ENCODE measurements at places on chromosomes 1 and 21.

DNA sequence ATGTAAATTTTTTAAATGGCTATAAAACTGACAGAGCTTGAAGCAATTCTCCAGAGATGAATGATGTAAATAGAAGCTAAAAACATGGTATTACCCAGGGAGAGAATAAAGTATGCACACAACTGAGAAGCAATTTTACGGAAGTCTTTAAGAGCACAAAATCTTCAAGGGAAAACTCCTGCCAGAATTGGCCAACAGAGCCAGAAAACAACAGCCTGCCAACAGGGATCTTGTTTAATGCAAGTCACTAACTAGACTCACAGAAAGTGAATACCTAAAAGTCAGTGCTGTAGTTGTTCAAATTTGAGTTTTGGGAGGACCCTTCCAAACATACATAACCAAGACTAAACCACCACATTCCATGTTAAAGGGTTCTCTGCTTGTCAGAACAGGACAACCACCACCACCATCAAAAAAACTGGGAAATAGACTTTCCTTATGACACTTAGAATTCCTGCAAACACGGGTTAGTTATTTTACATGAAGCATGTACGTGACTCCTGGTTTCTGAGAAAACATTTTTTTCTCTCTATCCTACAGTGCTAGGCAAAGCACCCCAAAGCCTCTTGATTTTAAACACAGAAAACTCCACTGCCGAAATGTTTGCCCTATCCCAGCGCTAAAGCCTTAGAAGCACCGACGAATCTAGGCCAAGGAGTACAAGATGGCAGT lies 1.6 kb downstream of the EPS15 start:
- DNase-seq, result no peak

DNA sequence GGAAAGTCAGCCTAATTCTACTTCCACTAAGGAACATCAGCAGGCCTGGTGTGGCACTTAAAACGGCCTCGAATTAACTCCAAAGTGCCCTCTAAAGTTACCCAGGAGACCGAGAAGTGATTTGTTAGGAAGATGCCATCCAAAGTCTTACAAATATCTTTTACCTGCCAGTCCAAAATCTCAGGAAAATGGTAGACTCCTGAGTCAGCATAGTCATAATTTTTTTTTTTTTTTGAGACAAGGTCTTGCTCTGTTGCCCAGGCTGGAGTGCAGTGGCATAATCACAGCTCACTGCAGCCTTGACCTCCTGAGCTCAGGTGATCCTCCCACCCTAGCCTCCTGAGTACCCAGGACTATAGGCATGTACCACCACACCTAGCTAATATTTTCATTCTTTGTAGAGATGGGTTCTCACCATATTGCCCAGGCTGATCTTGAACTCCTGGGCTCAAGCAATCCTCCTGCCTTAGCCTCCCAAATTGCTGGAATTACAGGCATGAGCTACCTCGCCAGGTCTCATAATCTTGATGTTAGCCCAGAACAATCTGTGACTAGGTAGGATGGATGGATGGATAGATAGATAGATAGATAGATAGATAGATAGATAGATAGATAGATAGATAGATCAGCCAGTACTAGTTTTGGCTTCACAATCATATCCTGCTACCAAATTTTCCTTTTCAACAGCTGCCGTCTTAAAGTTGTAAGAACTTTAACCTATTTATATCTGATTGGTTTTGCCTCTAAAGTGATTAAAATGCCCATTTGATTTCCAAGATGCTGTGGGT lies 25.3 kb upstream of the PPP2R5A start:
- DNase-seq, result no peak

DNA sequence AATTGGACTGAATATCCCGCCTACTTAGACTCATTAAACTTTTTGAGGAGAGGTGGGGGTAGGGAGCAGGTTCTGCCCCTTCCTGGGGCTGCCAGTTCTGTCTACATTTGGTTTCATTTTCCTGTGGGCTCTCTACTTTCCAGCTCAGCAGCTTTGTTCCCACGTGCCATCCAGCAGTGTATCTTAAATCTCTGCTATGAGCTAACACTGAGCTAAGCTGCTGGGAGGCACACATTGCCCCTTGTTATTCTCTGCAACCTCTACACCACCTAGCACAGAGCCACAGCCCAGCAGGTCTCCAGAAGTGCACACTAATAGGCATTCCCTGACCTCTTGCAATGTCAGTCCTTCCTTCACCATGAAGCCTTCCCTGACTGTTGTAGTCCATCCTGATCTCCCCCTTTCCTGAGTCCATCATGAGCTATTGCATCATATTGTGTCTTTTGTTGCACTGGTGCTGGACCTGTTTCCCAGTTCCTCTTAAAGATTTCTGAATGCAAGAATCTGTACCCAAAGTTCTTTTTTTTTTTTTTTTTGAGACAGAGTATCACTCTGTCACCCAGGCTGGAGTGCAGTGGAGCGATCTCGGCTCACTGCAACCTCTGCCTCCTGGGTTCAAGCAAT lies 28.7 kb upstream of the NRDC start:
- peak; percentile 46 for DNase-seq

DNA sequence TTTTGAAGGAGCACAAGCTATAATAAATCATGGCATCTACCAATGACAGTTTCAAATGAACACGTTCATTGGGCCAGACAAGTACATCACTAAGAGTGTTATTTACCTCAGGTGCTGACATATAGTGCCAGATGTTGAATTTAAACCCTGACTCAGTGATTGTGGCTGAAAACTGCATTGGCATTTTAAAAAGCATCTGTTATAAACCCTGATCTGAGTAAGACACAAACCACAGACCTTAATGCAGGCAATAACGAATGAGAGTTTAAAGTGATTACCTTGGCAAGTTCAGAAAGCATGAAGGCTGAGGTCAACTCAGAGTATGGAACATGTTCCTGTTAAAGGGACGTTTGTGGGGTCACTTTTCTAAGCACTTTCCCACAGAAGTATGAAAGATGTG lies 865.1 kb upstream of the TMPRSS15 start:
- DNase-seq, result no peak

GRCh38 chr1:210089855-210090254 lies 142.7 kb upstream of the SERTAD4 start:
- no peak for DNase-seq

DNA sequence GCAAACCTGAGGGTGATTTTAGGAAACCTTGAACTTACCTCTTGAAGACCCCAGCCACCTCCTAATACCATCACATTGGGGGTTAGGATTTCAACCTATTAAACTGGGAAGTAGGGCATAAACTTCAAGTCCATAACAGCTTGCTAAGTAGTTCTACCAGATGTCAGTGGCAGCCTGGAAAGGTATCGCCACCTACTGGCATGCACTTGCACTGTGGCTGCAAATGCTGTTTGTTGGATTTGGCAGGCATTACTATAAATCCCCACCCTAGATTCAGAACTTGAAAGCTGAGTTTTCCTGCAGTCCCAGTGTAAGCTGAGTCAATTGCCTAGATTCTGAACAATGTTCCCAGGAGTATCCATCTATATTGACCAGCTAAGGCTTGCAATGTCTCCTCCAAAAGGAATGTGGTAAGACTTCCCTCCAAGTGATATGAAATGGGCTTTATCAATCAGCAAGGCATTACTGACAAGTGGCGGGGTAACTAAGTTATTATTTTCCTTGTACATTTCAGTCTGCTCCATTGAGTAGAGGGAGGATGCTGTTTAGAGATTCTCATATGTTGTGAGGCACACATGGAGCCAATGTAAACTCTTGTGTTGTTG lies 474.5 kb downstream of the PTPRC start:
- DNase-seq, result peak; percentile 75

- DNase-seq, result no peak
These were observed 301.1 kb upstream of the DPYD start for GRCh38 chr1:98221923-98222322.

DNA sequence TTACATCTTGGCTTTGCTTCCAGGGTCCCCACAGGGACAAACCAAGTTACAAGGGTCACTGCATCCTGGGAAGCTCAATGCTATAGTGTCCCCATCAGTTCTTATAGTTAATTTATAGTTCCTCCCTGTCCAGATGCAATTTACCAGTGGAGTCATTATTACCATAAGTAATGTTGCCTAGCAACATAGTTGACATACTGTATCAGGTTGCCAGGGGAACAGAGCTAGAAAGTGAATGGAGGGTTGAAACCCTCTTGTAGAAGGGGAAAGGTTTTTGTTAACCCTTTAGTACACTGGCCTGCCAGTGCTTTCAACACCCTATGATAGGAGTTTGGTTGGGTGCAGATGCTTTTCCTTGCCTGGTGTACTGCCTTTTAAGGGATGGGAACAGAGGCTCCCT lies 34.3 kb upstream of the TTC4 start:
- no peak for DNase-seq

GRCh38 chr1:40842691-40843090 lies 19.5 kb downstream of the CITED4 start:
- no peak for DNase-seq

- DNase-seq, result no peak
These were observed 12.8 kb upstream of the TRIM63 start for GRCh38 chr1:26079960-26080814.

GRCh38 chr1:211588711-211589110 lies 9.8 kb upstream of the SLC30A1 start:
- no peak for DNase-seq

- DNase-seq, result no peak
These were observed 19.8 kb upstream of the PTP4A2 start for GRCh38 chr1:31957701-31958674.

DNA sequence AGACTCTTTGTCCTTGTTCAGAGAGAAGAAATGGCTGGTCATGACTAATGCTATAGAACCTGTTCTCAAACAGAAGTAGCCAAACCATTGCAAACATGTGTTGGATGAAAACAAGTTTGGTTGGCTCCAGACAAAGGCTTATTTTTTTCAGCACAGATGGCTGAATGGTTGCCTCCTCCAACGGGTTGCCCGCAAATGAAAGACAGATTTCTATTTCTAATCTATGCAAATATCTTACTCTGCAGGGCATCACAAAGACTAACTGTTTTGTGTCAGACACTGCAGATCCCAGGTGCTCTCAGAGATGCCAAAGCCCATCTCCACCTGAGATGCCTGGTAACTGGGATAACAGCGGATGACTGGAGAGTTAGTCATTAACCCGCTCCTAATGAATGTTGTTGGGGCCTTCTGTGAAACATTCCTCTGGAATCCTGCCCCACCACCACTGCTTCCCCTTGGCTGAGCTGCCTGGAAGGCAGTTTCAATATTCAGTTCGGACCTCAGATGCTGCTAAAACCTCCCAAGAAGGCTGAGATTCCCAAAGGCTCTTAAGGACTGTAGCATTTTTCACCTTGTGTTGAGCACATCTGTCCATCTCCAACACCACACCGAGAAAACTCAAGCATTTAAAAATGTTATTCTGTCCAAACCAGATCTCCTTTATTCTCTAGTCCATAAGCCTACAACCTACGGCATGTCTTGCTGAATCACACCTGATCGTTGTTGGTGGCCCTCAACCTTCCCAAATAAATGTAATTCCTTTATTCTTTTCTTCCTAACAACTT lies 104.4 kb downstream of the PTPN14 start:
- peak; percentile 90 for DNase-seq

DNA sequence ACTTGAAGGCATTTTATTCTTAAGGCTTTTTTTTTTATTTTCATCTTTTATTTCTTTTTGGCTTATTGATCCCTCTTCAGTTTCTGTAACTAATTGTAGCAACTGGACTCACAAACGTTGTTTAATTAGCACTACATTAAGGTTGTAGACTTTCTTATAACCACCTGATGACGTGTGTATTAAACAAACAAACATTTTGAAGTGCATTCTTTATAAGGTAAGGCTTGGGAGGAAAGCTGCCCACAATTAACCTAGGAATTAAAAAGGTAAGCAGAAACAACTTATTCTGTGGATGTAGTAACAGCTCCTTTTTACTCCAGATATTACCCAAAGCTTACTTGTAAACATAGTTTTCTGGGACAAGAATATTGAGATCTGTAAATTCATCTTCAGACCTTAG lies 55.0 kb downstream of the CAMSAP2 start:
- DNase-seq, result no peak

GRCh38 chr1:228344631-228345072 lies 62.0 kb downstream of the TRIM11 start:
- no peak for DNase-seq

DNA sequence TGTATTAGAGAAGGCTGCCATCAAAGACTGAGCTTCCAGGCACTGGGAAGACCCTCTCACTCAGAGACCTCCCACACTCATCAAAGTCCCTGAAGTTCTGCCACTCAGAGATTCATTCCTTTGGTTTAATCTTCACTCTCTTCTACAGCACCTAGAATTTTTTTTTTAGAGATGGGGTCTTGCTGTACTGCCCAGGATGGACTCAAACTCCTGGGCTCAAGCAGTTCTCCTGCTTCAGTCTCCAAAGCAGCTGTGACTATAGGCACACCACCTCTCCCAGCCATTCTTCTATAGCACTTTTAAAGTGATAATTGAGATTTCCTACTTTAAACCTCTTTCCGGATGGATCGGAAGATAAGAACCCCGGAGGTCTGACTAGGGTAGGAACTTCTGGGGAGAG lies 3.7 kb upstream of the HP1BP3 start:
- no peak for DNase-seq

- no peak for DNase-seq
These were observed 112.2 kb downstream of the RYR2 start for GRCh38 chr1:237154157-237154556.

Data from foreskin fibroblast (primary cell).